ENCODE measurements at places on chromosomes 6 and 20.
A peak's percentile ranks its signal among the peaks of the same experiment; 100 is the strongest.

DNA sequence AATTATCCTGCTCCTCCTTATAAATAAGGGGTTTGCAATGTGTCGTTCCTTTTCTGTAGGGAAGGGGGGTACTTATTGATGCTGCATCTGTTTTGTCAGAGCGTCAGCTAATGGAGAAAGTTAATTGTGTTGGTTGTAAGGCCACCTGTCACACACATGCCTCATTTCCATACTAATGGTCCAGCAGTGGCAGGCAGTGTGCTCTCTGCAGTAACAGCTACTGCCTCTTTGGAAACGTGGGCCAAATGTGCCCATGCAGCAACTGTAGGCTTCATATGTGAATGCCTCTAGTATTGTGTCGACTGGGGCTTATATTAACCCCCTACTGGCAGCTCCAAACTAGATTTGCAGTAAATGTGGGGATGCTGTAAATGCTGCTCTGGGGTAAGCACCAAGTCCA is 56.3 kb upstream of the OLIG3 start:
- DNase-seq = no peak

DNA sequence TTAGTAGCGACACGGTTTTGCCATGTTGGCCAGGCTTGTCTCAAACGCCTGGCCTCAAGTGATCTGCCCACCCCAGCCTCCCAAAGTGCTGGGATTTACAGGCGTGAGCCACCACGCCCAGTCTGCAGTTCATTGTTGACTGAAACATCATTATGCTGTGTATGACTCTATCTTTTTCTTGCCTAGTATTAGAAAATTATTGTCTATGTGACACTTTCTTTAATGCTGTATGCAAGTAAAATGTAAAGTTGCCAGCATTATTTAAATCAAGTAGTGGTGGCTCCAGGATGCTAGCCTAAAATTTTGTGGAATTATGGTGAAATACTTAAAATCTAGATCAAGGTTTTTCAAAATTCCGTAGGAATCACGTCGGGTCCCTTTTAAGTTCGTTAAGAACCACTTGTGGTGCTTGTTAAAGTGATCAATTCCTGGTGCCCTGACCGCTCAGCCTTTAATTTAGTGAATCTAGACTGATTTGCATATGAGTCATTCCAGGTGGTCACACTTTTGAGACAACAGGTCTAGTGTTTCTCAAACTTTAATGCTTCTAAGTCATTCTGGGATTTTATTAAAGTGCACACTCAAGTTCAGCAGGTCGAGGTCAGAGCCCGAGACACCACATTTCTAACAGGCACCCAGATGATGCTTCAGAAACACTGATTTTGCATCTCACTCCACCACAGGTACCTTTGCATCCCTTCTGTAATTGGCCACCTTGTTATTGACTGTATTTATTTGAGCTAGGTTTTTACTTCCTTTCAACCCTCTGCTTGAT is 132.6 kb upstream of the MTHFD1L start:
- no peak for DNase-seq

GRCh38 chr6:122663981-122664380 is 53.8 kb downstream of the PKIB start:
- no peak for DNase-seq

GRCh38 chr20:29326376-29327070 is 1930.9 kb upstream of the DEFB115 start:
- no peak for DNase-seq

- DNase-seq = no peak
Observed at GRCh38 chr6:146859795-146860495, 261.2 kb downstream of the ADGB start.

DNA sequence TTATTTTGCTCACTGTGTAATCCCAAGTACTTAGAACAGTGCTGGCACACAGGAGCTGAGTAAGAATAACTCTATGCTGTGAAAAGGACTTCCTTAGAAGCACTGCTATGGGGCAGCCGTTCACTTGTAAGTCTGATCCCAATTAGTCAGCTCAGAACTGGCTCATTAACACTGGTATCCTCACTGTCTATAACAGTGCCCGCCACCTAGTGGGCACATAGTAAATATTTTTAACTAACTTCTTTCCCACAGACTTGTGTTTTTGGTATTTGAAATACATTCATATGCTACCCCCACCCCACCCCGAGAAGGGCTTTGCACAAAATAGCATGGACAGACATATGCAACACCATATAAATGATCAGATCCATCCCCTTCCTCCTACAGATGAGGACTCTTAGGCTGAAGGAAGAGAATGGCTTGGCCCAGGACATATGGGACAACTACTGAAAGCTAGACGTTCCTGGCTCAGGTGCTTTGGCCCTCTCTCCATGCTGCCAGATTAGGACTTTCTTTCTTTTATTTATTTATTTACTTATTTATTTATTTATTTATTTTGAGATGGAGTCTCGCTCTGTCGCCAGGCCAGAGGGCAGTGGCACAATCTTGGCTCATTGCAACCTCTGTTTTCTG is 47.1 kb downstream of the DST start:
- DNase-seq = peak; percentile 53

GRCh38 chr6:20110478-20110877 is 101.8 kb downstream of the MBOAT1 start:
- DNase-seq = no peak

DNA sequence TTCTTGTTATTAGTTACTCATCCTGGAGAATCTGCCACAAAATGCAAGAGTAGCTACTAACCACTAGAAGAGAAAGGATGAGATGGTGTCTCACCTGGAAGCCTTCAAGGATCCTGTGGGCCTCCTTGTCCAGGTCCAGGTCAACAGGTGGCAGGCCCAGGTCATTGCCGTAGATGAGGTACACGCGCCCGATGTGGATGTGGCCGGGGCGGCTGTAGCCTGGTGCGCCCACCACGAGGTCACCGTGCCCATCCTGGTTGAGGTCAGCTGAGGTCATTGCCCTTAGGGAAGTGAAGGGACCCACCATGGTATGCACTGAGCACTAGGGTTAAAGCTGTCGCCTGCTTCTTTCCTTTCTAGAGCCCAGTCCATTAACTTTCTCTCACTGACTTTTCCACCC is 35.5 kb downstream of the GPLD1 start:
- no peak for DNase-seq

DNA sequence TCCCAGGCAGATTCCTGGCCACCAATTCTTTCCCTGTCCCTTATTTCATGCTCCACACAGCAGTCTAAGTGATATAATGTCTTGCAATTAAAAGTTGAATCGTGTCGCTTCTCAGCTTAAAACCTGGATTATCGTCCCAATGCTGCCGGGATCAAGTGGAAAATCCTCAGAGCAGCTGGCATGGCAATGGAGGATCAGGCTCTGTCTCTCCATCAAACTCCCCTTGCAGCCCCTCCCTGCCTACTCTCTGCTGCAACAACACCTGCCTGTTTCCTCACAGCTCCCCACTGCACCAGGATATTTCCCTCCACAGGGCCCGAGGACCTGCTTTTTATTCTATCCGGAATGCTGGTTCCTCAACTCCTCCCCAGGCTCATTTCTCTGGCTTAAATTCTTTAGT is 277.1 kb downstream of the SYNE1 start:
- DNase-seq = no peak

- no peak for DNase-seq
Observed at GRCh38 chr6:34982424-34982852, 93.4 kb downstream of the ANKS1A start.

- DNase-seq = no peak
Observed at GRCh38 chr6:144555066-144555465, 269.9 kb downstream of the UTRN start.

DNA sequence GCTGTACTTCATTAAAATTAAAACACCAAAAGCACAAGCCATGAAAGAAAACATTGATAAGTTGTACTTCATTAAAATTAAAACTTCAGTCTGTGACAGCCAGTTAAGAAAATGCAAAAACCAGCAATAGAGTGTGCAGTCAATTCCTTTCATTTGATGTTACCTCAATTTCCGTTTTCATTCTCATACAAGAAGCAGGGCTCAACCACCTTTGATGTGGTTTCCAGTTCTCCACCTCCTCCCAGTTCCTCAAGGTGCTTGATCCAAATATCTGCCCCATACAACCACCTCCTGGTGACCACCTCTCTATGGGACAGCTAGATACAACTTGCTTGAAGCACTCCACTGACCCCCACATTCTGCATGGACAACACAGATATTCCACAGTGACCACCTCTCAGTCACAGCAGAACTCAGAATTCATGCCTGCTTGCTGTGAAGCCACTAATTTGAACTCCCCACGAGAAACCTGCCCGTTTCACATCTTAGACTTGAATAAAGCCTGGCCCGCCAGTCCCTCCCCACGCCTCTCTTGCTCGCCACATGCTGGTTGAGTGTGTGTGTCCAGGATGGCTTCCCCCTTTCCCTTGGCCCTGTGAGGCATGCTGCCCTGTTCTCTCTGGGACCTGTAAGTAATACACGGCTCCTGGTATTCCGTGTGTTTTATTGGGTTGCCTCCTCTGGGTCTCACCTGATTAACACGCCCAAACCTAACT is 66.1 kb downstream of the FAM50B start:
- DNase-seq = no peak

DNA sequence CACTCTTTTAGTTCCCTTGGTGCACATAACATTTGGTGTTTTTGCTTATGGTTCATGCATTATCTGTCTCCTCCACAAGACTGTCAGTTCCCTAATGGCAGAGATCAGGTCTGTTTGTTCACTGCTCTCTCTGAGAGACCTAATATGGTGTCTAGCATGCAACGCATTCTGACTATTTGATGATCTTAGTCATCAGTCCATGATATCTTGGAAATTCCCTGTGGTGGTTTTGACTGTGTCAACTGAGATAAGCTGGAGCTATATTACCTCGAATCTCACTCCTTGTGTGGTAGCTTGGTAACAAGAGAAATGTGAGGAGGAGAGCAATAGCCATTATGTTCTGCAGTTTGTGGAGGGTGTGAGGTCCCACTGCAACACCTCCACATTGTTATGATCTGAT is 229.8 kb downstream of the FRK start:
- no peak for DNase-seq

GRCh38 chr20:35049776-35050352 is 42.7 kb downstream of the TRPC4AP start:
- DNase-seq = peak; percentile 57

- DNase-seq = no peak
Observed at GRCh38 chr20:23332467-23332866, 18.1 kb upstream of the NXT1 start.

- DNase-seq = peak; percentile 55
Observed at GRCh38 chr6:147506704-147507114, 1.8 kb upstream of the SAMD5 start.

DNA sequence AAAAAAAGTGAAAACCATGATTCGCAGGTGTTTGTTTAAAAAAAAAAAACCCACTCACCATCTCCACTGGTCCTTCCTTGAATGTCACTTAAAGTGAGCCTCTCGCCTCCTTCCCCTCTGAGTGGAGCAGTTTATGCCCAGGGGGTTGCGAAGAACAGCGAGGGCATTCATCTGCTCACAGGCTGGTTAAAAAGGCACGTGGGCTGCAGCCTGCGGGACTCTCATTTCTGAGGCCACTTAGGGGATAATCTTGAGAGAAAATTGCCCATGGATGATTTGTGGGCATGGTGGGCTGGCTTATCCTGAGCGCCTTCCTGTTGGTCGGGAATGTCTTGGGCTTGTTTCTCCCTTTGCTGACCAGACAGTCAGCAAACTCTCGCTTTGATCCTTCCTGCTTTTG is 18.9 kb downstream of the BCAS4 start:
- no peak for DNase-seq

- peak; percentile 78 for DNase-seq
Observed at GRCh38 chr20:34579191-34579978, 20.9 kb downstream of the MAP1LC3A start.

DNA sequence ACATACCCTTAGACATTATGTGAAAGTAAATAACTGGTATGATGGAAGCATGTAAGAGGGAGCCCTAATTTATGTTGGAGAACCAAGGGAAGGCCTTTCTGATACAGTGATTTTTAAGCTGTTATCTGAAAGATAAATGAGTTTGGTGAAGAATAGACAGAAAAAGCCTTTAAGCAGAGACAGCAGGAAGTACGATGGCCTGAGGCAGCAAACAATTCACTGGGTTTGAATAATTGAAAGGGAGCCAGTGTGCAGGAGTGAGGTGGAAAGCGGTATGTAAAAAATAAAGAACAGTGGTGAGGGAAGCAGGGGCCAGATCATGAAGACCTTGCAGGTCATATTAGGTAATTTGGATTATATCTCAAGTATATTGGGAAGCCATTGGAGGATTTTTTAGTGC is 4.1 kb upstream of the RAB23 start:
- DNase-seq = no peak

DNA sequence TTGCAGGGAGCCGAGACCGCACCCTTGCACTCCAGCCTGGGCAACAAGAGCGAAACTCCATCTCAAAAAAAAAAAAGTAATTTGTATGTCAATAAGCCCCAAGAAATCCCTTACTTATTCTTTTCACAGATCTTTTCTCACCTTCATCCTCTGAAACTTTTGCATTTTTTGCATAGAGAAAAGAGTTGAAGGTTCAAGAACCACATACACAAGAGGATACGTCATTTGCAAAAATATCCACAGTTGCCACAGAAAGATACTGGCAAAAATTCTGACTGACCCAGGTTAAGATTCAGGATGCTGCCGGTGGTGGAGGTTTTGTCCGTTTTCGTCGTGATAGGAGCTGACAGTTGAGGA is 94.5 kb downstream of the ZMYND8 start:
- DNase-seq = no peak

DNA sequence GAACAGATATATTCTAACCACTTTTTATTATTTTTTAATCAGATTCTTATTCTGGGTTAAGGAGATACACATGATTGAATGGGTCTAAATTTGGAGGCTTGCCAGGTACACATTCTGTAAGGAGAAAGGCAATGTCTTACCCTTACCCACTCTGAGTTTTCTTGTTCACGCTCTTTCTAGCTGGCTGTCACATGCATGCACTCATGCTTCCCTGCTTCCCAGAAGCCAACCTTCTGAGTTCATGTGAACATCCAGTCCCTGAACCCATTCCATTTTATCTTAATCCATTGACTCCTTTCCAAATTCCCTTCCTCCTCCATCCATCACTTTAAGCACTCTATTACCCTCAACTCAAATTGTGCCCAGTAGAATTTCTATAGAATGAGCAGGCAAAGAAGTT is 17.5 kb upstream of the MOCS1 start:
- DNase-seq = no peak

DNA sequence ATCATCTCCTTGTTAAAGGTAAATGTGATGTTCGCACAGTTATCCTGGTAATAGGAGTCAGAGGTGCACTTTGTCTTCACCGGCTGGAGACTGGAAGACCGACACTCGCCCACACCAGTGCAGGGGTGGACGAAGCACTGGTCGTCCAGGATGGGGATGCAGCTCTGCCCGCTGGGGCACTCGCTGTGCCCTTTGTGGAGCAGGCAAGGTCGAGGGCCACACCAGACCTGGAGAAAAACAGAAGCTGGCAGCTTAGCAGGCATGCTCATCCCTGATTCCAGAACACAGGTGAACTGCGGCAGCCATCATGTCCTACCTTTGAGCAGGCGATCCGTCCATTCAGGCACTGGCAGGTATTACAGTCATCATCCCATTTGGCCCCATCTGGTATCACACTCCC is 32.3 kb downstream of the JAG1 start:
- DNase-seq = no peak

Data from fibroblast of villous mesenchyme (primary cell).